Epithelial cell of esophagus (primary cell): ENCODE measurements at places on chromosomes 2 and 18.

DNA sequence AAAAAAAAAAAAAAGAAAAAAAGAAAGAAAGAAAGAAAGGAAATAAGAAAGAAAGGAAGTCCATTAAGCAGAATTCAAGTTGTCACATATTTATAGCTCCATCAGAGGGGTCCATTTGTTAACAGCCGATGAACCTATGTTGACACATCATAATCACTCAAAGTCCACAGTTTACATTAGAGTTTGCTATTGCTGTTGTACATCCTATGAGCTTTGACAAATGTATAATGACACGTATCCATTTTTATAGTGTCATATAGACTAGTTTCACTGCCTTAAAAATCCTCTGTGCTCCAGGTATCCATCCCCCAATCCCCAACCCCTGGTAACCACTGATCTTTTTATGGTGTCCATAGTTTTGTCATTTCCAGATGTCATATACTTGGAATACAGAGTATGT is 335.2 kb downstream of the RND3 start:
- no peak for DNase-seq

DNA sequence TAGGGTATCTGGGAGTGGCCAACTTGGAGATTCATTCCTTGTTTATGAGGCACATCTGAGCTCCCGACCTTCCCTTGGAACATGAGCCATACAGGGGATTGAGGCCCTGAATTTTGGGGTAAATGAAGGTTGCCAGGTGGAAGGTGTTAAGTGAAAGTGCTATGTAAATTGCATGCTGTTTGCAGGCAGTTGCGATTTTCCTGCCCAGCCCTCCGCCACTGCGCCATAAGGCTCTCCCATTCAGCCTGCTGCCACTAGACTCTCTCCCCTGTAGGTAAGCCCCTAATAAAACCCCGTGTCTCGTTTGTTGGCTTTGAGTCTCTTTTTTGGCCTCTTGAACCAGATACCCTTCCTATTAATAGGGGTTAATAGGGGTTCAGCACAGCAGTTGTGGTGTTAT is 33.8 kb downstream of the PCARE start:
- no peak for DNase-seq

DNA sequence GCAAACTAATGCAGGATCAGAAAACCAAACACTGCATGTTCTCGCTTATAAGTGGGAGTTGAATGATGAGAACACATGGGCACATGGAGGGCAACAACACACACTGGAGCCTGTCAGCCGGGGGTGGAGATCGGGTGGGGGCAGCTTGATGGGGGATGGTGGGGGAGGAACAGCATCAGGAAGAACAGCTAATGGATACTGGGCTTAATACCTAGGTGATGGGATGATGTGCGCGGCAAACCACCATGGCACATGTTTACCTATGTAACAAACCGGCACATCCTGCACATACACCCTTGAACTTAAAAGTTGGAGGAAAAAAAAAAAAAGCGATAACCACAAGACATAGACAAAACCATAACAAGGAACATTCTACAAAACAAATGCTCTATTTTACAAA is 10.4 kb downstream of the CHMP3 start:
- no peak for DNase-seq

DNA sequence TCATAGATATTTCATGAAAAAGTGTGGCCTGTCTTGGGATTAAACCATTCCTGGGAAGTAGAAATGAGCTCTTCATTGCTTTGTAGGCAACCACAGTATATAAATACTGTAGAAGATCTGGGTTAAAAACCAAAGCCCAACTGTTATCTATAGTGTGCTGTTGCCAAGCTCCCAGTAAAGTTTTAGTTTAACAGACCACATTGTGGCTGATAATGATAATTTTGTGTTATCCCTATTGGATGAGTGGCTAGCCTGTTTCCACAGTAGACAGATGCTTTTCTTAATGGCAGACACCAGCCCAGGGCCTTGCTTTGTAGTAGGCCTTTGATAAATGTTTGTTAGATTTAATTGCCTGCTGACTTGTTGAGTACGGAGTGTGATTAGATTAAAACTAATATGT is 52.1 kb downstream of the FMNL2 start:
- no peak for DNase-seq
